Globus pallidus (tissue), 1 donor: ENCODE measurements at places on chromosomes 3 and 15.

GRCh38 chr3:134337071-134337482, 37.2 kb downstream of the AMOTL2 start:
- no peak for DNase-seq

DNA sequence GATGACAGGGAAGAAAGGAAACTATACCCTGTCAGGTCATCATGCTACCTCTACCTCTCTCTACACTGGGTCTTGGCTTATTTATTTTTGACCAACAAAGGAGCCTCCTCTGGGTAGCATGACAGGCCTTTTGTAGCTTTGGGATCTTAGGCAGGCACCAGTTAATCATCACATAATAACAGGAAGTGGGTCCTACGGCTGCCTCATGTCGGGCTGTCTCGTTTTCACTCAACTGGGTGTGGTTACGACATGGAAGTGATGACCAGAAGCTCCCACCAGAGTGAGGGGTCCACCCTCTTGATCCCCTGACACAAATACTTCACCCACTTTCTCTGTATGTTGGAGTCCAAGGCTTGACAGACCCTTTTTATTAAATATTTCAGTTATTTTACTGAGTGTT, 105.3 kb downstream of the CD47 start:
- DNase-seq: no peak

DNA sequence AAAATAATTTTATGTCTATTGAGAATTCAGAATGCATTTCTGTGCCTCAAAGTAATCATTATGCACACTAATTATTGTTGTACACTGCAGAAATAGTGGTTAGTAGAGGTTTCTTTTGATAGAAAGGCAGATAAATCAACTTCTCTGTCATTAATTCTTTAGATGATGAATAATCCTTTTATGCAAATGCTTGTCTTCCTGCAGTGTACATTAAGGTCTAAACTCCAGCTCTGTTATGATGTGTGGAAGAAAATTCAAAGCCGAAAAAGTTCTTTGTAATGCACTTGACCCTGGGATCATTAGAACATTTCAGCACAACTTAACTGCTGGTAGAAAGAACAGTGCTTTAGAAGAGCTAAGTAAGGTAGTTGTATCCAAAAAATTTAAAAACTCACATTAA, 353.0 kb downstream of the NLGN1 start:
- no peak for DNase-seq

GRCh38 chr3:126685021-126685420, 19.0 kb upstream of the CHCHD6 start:
- DNase-seq: no peak

DNA sequence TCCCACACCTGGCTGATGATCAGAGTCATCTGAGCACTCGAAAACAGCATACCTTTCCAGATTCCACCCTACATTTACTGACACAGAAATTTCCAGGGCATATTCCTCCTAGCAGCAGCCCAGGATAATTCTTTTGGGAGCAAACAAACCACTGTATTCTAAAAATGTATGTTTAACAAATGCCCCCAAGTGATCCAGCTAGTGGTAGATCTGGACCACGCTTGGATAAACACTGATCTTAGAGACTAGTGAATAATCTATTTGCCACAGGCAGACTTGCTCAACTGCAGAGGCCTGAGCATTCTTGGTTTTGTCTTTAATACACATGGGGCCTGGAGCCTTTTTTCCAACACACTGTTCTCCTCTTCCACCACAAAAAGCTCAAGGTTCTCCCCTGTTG, 89.6 kb downstream of the TM4SF4 start:
- DNase-seq: no peak

GRCh38 chr15:25874379-25874778, 11.3 kb upstream of the ATP10A start:
- no peak for DNase-seq

DNA sequence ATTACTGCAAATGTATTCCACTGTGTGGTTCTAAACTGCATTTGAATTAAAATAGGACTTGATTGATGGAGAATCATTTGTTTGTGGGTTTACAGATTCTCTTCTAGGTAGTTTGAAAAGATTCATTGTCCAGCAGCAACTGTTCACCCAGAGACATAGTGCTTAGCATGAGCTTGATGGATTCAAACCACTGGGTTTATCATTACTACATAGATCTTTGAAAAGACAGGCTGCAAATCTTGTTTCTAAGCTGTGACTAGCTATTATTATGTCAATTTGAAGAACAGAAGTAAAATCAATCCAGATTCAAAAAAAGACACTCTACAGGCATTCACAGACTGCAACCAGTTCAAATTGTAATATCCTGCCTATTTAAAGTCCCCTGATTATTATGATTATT, 49.8 kb downstream of the MBNL1 start:
- no peak for DNase-seq

DNA sequence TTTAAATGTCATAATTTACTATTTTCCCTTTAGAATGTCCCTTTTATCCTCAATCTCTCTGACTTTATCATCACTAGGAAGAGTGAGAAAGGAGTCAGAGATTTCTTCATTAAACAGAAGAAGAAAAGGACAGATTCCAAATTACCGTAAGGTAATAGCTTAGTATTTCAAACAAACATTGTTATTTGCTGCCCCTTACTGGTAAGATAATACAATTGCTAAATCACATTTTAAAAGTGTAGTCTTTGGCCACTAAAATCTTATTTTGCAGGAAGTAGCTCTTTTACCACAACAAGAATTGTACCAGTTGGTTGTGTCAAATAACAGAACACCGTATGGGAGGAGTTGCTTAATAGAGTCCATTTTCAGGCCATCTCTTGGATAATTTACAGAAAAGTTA, 53.7 kb downstream of the CGGBP1 start:
- no peak for DNase-seq

GRCh38 chr3:134299888-134300206, 49.2 kb upstream of the RYK start:
- DNase-seq: no peak

DNA sequence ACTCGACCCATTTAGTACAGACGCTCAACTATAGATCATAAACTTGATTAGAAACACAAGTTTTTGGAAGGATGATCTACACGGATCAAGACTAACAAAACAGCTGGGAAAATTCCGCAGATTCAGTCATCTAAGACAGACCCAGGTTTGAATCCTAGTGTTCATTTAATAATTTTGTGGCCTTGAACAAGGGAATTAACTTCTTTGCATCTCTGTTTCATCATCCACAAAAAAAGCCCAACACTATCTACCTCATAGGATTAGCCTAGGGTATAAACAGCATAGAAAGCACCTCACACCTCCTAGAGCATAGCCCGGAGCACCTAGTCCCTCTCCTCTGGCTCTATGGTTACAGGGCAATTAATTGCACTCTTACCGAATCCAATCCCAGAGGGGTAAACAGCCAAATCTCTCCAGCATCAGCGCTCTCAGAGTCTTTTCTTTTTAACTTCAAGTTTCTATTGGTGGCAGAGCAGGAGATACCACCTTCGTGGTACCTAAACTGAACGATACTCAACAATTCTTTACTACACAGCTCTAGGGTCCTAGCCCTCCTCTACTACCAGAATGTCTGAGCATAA, 3.5 kb downstream of the TBL1XR1 start:
- DNase-seq: no peak

GRCh38 chr3:55876560-55876959, 389.5 kb upstream of the WNT5A start:
- no peak for DNase-seq

GRCh38 chr3:183526838-183527427, 28.6 kb downstream of the KLHL6 start:
- no peak for DNase-seq

- no peak for DNase-seq
Measured at GRCh38 chr3:143849854-143850549, 1.7 kb upstream of the SLC9A9 start.

GRCh38 chr3:172939651-172940293, 189.2 kb downstream of the ECT2 start:
- DNase-seq: no peak

DNA sequence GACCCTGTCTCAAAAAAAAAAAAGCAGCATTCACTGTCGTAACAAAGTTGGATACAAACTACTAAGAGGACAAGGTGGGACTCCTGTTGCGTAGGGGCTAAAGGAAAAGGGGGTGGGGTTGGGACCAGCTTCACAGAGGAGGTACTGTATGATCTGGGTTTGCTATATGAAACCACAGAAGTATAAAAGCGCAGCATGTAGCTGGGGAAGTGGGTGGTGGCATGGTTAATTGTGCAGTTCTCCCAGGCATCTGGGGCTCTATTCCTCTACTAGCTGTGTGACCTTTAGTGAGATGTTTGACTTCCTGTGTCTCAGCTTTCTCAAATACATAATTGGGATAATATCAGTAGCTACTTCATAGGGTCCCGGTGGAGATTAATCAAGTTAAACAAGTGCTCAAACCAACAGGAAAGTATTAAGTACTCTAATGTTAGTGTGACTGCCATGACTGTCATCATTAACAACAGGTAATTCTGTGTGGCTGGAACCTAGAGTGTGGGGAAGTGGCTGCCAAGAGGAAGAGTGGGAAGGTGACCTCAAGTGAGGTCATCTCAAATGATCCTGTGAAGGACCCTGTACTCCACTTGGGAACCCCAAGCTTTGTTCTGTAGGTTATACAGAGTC, 11.5 kb downstream of the PARP16 start:
- DNase-seq: no peak

- DNase-seq: no peak
Measured at GRCh38 chr15:71189718-71190117, 74.4 kb downstream of the THSD4 start.

- no peak for DNase-seq
Measured at GRCh38 chr3:107680698-107681097, 157.9 kb downstream of the BBX start.

DNA sequence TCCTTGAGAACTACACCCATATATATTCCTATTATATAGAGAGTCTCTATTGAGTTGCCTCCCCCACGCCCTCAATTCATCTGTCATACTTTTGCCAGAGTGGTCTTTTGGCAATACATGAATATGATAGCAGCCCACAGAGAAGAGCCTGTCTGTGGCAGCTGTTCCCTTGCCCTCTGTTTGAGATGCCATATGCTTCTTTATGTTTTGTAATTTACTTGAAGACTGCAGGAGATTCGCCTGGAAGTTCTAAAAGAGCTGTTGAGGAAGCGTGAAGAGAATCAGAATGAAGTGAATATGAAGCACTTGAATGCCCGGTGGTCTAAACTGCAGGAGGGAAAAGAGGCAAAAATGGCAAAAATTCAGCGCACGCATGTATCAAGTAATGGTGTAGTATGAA, 27.2 kb downstream of the CFAP91 start:
- DNase-seq: no peak

GRCh38 chr3:101261506-101261905, 58.9 kb downstream of the IMPG2 start:
- DNase-seq: no peak

DNA sequence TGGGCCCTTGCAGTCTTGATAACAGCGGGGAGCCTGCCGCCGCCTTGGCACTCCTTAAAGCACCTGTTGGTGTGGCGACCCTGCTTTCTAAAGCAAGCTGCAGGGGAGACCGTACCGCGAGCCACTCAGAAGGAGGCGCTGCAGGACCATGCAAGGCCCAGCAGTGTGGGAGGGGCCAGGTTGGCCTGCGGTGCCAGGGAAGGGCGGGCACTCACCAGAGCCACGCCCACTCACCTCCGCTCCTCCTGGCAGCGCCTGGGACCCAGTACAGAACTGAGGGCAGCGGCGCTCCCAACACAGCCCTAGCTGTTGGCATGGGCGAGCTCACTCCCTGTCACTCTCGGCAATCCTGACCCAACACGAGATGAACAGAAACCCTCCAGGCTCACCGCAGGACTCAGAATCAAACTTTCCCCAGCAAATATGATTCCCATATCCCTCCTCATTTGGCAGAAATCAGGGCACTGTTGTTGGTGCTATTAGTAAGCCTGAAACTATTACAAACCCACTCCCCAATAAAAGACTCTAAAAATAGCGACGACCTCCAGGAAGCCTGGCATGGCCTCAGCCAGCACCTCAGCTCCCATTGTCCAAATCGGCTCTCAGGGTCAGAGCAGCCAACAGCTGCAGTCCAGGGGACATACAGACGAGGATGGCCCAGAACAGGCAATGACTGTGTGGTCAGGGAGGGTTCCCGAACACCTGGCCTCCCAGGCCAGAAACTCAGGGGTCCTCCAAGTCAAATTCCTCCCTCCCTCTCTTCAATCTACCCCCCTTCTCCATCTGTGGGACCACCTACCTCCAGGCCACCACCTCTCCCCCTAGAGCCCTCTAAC, 77.2 kb downstream of the TBC1D2B start:
- DNase-seq: peak; percentile 30

- DNase-seq: no peak
Measured at GRCh38 chr3:130981469-130981868, 45.2 kb downstream of the ASTE1 start.

DNA sequence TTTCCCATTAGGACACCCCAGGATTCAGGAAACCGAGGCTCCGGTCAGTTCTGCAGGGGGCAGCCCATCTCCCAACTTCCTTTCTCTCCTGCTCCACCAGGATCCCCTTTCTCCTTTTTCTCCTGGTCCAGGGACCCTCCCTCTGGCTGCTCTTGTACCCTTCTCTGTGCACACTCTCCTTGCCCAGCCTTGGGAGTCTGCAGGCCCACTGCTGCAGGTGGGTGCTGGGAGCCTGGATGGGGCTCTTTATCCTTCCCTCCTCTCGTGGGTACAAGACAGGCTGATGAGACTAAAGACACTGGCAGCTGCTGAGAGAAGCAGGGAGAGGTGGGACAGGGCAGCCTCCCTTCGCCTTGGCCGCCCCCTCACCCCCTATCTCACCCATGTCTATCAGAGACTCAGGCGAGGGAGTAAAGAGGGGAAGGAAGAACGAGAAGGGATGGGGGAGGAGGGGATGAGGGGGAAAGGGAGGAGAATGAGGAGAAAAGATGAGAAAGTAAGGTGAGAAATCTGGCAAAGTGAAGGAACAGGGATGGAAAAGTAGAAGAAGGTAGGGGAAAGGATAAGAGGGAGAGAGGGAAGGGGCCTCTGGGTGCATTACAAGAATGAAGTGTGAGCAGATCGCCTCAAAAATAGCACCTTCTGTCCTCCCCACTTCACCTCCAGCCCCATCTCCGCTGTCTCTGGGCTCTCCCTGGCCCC, 45.2 kb downstream of the ITGA11 start:
- DNase-seq: no peak

DNA sequence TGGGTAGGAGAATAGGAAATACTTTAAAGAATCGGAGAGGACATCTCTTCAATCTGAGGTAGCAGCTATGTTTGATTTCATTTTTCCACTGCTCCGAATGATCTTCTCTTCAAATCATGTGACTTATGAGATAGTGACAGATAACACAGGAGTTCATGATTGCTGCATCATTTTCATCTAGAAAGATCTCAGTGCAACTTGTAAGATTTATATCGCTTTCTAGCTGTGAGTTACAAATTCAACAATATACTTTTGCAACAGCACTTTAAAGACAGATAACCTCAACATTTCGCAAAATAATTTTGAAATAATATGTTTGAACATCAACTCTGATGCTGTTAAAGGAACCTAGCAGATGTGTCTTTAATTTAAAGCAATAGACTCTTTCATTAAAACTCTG, 99.9 kb upstream of the CCDC80 start:
- DNase-seq: no peak
